ENCODE measurements at places on chromosomes 5 and 9.

GRCh38 chr9:2666569-2666968, 45.0 kb downstream of the VLDLR start:
- no peak for DNase-seq

- DNase-seq: no peak
Observed at GRCh38 chr5:88238732-88239131, 29.9 kb downstream of the TMEM161B start.

DNA sequence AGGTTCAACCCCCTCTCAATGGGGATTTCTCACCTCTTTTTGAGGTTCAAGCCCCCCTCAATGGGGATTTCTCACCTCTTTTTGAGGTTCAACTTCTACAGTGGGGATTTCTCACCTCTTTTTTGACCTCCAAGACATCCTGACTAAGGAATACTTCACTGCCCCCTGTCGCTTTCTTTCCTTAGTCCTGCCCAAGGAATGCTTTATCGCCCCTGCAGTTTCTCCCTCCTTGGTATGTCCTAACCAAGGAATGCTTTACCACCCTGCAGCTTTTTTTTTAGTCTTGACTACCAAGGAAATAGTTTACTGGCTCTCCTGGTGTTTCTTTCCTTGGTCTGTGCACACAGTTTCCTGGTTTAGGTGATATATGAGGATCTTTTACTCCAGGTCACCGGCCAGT, 9.6 kb upstream of the IRGM start:
- no peak for DNase-seq

DNA sequence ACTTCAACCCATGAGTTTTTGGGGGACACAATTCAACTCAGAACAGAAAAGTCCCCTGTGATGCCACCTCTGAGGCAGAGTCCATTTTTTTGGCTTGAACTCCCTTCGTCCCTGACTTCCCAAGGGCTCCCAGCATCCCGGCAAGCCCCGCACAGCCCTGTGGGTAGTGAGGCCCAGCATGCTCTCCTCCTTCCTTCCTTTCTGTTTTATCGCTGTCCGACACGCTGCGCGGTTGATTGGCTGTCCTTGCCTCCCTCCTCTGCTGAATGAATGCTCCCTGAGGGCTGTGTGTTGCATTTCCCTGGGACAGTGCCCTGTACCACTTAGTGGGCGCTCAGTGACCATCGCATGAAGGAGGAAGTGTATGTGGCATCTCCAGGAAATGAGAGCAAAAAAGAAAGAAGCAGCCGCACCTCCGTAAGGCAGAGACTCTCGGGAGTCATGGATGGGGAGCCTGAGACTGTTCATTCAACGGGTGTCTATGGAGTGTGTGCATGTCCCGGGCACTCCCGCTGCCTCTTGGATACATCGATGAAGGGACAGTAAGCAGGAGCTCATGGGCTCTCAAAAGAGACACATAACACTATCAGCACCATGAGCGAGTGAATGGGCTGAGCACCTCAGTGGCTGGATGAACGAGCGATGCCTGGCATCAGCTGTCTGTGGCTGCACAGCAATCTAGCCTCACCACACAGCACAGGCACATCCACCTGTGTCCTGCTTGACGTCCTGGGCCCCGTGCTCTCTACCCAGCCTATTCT, 10.1 kb upstream of the IRX4 start:
- no peak for DNase-seq

DNA sequence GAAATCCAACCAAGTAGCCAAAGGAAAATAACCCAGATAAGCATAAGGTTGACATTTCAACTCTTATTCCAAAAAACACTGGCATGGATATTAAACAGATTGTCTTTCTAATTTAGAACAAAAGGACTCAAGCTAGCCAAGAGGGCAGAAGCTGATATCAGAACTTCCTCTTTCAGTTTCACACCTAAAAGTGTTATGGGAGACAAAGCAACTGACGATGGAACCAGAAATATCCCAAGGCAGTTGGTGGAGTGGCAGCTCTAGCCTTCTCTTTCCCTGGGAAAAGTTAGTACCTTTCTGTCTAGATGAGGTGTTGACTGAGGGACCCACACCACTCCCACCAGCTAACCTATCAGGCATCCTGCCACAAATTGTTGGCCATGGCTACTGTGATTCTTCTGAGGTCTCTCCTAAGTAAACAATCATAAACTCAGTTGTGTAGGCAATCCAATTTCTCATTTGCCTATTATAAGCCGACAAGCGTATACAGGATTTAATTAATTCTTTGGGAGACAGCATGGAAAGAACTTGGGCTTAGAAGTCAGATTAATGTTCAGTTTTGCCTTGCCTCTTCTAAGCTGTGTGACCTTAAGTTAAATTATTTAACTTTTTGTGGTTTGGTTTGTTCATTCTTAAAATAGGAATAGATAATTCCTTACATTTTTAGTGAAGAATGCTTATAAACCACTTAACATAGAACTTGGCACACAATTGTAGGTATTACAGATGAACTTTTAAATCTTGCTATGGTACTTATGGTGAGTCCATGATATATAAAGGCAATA, 110.9 kb upstream of the ADAMTSL1 start:
- DNase-seq: peak; percentile 50

GRCh38 chr9:90176901-90177300, 465.7 kb downstream of the DIRAS2 start:
- DNase-seq: no peak

DNA sequence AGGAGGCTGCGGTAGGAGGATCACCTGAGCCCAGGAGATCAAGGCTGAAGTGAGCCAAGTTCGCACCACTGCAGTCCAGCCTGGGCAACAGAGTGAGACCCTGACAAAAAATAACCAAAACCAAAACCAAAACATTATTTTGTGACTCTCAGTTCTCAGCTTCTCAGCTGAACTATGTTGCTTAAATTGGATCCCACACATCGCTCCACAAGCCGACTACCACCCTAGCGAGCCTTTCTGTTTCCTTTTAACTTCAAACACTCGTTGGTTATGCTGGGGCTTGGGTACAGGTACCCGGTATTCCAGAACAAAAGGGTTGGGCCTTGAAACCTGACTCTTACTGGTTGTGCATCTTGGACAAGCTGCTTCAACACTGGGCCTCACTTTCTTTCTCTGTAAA, 3.8 kb upstream of the PTGS1 start:
- no peak for DNase-seq

GRCh38 chr5:172952034-172952511, 7.2 kb upstream of the RPL26L1 start:
- no peak for DNase-seq

- DNase-seq: no peak
Observed at GRCh38 chr5:89458332-89458656, 575.3 kb upstream of the MEF2C start.

DNA sequence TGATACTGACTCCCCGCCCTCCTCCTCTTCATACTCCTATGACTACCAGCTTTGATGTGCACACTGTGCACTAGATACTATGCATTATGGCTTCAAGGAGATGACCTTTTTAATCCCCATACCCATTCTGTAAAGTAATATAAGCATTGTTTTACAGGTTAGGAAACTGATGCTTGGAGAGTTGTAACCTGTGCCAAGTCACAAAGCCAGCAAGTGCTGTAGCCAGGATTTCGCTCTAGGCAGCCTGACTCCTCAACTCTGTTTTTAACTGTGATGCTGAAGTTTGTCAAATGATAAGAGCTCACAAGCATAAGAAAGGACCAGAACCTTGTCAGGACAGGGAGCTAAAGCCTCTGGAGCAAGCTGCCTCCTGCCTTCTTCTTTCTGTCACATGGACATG, 461.3 kb downstream of the TMEM232 start:
- no peak for DNase-seq

DNA sequence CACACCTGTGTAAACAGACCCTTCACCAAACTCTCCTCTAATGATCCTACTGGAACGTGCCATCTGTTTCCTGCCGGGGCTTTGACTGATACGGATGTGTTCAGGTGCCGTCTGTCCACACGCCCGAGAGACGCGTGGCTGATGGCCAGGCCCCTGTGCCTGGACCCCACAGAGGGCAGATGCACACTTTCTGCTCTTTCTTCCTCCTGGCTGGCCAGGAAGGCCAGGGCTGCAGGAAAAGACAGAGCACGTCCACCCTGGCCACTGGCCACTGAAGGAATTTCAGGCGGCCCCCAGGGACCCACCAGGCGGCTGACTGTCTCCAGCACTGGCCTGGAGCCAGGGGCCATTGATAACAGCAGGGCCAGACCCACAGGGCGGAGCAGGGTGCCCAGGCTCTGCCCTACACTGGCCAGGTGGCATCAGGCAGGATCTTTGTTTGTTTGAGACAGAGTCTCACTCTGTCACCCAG, 3.6 kb upstream of the ENG start:
- no peak for DNase-seq

Measured in right lung (tissue), 10 donors.